Fibroblast of villous mesenchyme (primary cell): ENCODE measurements at places on chromosomes 16 and 17. TPM values are rescaled to one million over a fixed set of nuclear protein-coding genes. Genes with fewer than 3 reads are reported as not detected.

The TBX4 gene
- total RNA-seq: not detected in 2 replicates

The CACNG1 gene
- total RNA-seq: not detected in 2 replicates

The RSL1D1 gene
- total RNA-seq: 57.7 and 117 TPM in 2 replicates

The CSH1 gene
- total RNA-seq: not detected in 2 replicates

The GPR139 gene
- total RNA-seq: not detected in 2 replicates

The RPRML gene
- total RNA-seq: not detected in 2 replicates

The AANAT gene
- not detected in 2 replicates for total RNA-seq

The TPSAB1 gene
- total RNA-seq: not detected in 2 replicates

The GAN gene
- total RNA-seq: 8.4 and 9.1 TPM in 2 replicates

The PIRT gene
- not detected in 2 replicates for total RNA-seq

The RPL13 gene
- 1,832 and 2,350 TPM in 2 replicates for total RNA-seq

The AGRP gene
- not detected in 2 replicates for total RNA-seq

The KCNJ2 gene
- 0.64 and 0.86 TPM in 2 replicates for total RNA-seq

The PDIA2 gene
- total RNA-seq: under 0.01 and 0.43 TPM in 2 replicates

The SMIM22 gene
- total RNA-seq: not detected in 2 replicates

The CLEC18A gene
- 0.32 and 0.86 TPM in 2 replicates for total RNA-seq

The FOXC2 gene
- total RNA-seq: 0.64 TPM in 1 of 2 replicates, not detected in the other

The KRTAP9-4 gene
- not detected in 2 replicates for total RNA-seq

The KRT31 gene
- total RNA-seq: not detected in 2 replicates

The FBXO39 gene
- total RNA-seq: under 0.01 and 0.32 TPM in 2 replicates
